ENCODE measurements at places on chromosomes 1 and 21.

- DNase-seq, result no peak
- no peaks in the 10 kb centered on the region for H3K4me1 ChIP-seq
- no peak overlapping the region for H3K4me3 ChIP-seq
- no peaks in the 10 kb centered on the region for H3K27me3 ChIP-seq
Observed at GRCh38 chr1:69739251-69739605, 171.5 kb downstream of the LRRC7 start.

DNA sequence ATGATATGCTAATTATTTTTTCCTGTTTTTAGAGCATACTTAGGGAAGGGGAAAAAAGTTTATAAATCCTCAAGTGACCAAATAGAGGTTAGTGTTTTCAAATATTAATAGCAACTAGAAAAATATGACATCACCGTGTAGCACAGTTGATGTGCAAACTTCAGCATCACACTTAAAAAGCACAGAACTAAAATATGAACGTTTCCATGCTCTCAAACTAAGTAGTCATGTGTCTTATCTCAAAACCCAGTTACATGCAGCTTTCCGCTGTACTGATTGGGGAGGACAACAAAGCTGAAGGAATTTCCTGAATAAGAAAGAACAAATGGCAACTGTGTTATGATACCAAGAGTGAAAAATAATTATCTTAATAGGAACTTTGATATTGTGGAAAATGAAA, 903.7 kb downstream of the ADGRL2 start:
- no peak overlapping the region for H3K27ac ChIP-seq
- no peaks in the 10 kb centered on the region for H3K36me3 ChIP-seq
- no peaks in the 10 kb centered on the region for H3K27me3 ChIP-seq
- DNase-seq, result no peak
- no peak overlapping the region for H3K4me3 ChIP-seq

- DNase-seq, result no peak
- H3K4me1 ChIP-seq, result peaks cover 12% of the 10 kb centered on the region
- H3K4me3 ChIP-seq, result peak overlapping the region; percentile 100
- H3K27ac ChIP-seq, result no peak overlapping the region
- no peaks in the 10 kb centered on the region for H3K27me3 ChIP-seq
- H3K36me3 ChIP-seq, result peaks cover 55% of the 10 kb centered on the region
Observed at GRCh38 chr1:221739018-221739676, 2.7 kb downstream of the DUSP10 start.

- H3K36me3 ChIP-seq, result no peaks in the 10 kb centered on the region
- no peaks in the 10 kb centered on the region for H3K27me3 ChIP-seq
- no peak overlapping the region for H3K27ac ChIP-seq
Observed at GRCh38 chr1:43834280-43835081, 99.1 kb upstream of the ARTN start.

GRCh38 chr1:32900956-32901822, at the start of gene TMEM54:
TSS of gene TMEM54 (minus strand) at chr1:32901389. CDS start at chr1:32901238, 151 bp downstream.
- peaks cover 59% of the 10 kb centered on the region for H3K27me3 ChIP-seq
- H3K27ac ChIP-seq, result no peak within 1 kb of the TSS
- DNase-seq, result peak; percentile 74
- no peaks in the 10 kb centered on the region for H3K36me3 ChIP-seq
